A673 (cell line): ENCODE measurements at places on chromosomes 1 and 21. TPM values are rescaled to one million over a fixed set of nuclear protein-coding genes. Genes with fewer than 3 reads are reported as not detected.

RHEX gene
- total RNA-seq: not detected in 2 replicates

CCDC24 gene
- 5.6 and 7.9 TPM in 2 replicates for total RNA-seq

SNRNP40 gene
- total RNA-seq: 121 and 124 TPM in 2 replicates

SORT1 gene
- total RNA-seq: 52.4 and 56.5 TPM in 2 replicates

EVA1B gene
- 6.2 and 8.4 TPM in 2 replicates for total RNA-seq

IGSF9 gene
- total RNA-seq: 6.5 and 7.1 TPM in 2 replicates

AQP10 gene
- total RNA-seq: not detected in 2 replicates

KRTAP21-1 gene
- not detected in 2 replicates for total RNA-seq

GRCh38 chr21:39441502-39442475 lies 3.8 kb downstream of the LCA5L start:
- DNase-seq: peak; percentile 55

DNA sequence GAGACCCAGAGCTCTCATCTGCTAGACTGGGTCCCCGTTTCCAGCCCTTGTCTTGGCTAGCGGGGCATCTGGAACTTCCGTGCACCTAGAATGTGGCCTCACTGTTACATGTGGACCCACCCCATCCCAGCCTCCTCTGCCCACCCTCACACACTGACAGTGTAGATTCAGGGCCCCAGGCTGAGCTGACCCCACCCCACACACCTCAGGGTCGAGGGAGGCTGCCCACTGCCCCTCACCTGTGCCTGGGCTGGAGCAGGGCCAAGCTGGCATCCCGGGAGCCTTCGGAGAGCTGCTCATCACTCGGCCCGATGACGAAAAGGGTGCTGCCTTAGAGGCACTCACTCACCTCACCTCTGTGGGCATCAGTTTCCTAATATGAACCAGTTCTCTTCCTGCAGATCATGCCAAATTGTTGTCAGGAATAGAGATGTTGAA lies 11.1 kb downstream of the ACOT11 start:
- DNase-seq: no peak

GRCh38 chr1:246245541-246245940 lies 261.5 kb downstream of the SMYD3 start:
- no peak for DNase-seq

GRCh38 chr1:176205332-176205914 lies 1.7 kb downstream of the COP1 start:
- no peak for DNase-seq

- no peak for DNase-seq
These were observed 183.2 kb downstream of the GRIK3 start for GRCh38 chr1:36851087-36851486.

DNA sequence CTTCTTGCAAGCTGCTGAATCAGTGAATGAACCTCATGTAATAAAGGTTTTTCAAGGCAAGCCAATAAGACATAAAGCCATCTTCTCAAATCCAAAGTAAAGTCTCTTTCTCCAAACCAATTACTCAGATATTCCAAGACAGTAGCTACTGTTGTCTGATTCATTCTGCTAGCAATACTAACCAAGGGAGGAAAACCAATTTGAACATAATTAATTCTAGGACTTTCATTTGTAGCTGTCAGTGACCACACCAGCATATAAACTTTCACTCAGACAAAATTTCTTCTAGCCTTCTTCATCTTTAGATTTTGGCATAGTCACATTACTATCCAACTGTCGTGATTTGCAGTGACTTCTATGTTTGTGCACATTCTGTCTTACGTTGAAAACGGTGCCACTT lies 10.5 kb upstream of the INTS3 start:
- no peak for DNase-seq

- no peak for DNase-seq
These were observed 14.6 kb downstream of the PYCR2 start for GRCh38 chr1:225909477-225909876.

DNA sequence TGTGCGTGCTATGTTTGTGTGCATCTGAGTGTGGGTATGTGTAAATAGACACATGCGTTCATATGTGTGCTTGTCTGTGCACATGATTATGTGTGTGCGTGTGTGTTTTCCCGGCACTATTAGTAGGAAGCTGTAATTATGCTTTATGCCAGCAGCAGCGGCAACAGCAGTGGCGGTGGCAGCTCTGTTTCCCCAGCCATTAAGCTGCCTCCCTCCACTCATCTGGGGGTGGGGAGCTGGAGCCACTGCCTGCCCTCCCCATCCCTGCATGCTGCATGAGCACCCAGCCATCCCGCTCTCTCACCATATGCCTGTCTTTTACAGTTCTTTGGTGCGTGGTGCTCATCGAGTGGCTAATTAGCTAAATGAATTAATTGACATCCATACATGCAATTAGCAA lies 30.5 kb upstream of the ACOT11 start:
- DNase-seq: no peak

DNA sequence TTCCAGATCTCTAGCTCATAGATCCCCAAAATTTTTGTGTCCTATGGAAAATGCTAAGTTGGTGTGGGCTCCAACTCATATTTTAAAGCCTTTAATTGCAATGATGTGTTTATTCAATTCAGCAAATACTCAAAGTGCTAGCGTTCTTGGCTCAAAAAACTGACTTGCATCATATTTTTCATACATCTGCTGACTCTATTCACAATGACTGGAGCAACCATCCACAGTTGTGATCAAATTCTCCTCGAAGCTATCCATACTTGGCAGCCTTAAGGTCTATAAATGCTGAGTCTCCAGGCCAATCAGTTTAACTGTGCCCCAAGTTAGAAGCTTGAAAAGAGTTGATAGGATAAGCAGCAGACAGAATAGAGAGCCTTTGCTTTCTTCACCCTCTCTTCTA lies 2.9 kb upstream of the ATP1A1 start:
- DNase-seq: no peak

DNA sequence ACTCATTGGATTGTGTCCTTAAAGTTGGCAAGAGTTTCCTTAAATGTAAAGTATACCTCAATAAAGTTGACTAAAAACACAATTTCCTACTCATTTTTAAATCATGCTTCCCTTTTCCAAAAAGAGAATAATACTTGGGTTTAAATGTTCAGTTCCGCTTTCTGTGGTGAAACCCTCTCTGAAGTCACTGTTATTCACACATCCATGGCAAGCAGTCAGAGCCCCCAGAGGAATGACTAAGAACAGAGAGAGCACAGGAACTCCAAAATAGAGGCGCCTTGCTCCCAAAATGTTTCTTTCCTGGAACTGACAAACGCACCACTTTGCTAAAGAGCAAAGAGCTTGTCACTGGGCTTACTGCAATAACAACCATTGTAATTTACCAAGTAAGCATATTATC lies 142.5 kb downstream of the TIAM1 start:
- peak; percentile 15 for DNase-seq

- DNase-seq: no peak
These were observed 102.4 kb downstream of the TGFBR3 start for GRCh38 chr1:91783423-91784170.
